ENCODE measurements at places on chromosomes 5 and 9.

GRCh38 chr9:87635656-87636501 lies 90.0 kb upstream of the CTSL start:
- no peak for DNase-seq

DNA sequence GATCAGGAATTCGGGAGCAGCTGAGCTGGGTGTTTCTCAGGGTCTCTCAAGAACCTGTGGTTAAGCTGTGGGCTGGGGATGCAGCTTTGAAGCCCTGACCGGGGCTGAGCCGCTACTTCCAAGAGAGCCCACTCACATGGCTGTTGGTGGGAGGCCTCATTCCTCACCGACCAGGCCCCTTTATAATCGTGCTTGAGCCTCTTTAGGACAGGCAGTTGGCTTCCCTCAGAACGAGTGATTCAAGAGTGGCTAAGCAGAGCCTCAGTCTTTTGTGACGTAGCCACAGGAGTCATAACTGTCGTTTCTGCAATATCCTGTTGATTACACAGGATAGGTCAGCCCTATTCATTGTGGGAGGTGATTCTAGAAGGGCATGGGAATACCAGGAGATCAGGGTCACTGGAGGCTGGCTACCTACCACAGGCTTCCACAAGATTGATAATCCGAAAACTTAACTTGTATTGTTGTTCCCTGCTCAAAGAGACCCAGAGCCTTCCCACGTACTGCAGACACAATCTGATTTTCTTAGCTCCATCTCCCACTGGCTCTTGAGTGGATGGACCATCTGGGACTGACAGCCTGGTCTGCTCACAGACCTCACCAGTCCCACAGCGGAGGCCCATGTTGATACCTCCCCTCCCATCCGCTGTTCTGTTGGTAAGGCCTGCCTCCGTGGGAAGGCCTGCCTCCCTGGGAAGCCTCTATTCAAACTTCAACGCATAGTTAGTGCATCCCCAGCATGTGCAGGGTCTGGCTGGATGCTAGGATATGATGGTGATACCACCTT lies 3.0 kb upstream of the ERGIC1 start:
- DNase-seq = no peak

DNA sequence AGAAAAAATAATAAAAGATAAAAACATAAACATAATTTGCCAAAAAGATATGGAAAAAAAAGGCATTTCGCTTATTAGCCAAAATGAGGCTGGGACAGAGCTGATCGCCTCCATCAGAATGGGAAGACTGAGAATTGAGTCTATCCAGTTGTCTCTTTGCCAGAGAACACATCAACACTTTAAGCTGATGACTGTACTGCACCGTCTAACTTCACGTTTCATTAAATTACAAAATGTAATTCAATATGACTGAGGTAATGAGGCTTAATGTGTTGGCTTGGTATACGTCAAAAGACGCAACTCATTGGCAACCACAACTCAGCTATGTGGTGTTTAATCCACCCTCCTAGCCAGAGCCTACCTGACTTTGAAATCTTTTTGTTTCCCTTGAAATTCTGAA lies 462.7 kb upstream of the CD180 start:
- no peak for DNase-seq

DNA sequence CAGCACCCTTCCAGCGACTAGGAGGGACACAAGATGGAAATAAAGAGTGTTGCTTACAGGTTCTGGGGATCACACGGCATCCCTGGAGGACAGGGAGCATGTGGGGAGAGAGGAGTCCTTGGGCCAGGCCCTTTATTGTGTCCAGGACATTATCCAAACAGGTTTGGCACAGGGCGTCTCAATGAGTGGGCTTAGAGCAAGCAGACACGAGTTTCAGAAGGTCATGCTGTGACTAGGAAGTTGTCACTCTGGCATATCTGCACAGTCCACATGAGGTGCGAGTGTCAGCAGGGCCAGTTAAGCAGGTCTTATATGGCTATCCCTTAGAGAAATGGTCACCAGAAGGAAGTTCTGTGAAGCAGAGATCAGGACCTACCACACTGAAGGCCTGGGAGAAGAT lies 174.5 kb upstream of the OTULINL start:
- no peak for DNase-seq

DNA sequence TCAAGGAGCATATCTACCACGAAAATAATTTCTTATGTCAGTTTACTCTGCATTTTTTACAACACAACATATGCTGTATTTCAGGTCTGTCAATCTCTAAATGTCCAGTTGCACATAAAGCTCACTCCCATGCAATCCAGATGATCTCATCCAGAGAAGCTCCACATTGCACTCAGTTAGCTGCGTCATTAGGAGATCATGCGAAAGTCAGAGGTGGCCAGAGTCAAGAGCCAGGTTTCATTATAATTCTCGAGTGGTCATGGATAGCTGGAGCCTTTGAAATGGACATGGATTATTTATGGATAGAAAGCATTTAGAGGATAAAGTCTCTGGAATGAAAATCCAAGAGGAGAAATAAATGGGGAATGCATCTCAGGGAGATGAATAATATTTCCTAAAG lies 232.3 kb downstream of the GAS1 start:
- no peak for DNase-seq

DNA sequence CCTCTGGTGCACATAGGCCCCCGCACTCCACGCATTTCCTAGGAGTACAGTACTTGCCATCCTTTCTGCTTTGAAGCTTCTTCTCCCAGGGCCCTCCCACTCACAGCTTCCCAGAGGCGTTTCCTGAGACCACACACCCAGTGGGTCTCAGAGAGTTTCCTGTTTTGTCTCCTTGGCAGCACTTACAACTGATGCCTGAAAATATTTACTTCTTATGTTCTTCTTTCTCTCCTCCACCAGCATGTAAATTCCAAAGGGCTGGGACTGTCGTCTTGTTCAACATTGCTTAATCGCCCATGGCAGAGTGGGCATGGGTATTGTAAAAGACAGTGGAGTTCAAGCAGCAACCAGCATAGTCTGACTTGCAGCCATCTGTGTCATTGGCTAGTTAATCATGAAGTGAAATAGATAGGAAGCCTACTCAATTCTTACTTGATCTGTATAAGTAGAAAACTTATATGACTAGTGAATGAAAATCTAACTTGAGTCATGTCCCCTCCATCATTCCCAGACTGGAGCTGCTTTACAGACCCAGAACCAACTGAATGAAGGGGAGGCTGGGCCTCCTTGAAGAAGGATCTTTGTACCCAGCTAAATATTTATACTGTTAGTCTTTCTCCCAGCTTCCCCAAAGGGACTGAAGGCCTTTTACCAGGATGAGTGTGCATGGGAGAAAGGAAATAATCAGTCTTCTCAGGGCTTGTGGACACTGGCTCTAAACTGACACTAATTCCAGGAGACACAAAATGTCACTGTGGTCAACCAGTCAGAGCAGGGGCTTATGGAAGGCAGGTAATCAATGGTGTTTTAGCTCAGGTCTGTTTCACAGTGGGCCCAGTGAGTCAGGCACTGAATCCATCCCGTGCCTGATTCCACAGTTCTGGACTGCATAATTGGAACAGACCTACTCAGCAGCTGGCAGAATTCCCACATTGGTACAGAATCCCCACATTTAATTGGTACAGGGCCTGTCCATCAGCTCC lies 116.4 kb downstream of the SV2C start:
- no peak for DNase-seq

DNA sequence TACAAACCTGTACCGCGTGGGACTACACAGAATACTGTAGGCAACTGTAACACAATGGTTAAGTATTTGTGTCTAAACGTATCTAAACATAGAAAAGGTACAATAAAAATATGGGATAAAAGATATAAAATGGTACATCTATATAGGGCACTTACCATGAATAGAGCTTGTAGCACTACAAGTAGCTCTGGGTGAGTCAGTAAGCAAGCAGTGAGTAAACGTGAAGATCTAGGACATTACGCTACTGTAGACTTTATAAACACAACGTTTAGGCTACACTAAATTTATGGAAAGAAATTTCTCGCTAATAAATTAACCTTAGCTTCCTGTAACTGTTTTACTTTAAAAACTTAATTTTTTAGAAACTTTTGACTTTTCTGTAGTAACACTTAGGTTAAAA lies 46.5 kb downstream of the MRPS27 start:
- DNase-seq = no peak

DNA sequence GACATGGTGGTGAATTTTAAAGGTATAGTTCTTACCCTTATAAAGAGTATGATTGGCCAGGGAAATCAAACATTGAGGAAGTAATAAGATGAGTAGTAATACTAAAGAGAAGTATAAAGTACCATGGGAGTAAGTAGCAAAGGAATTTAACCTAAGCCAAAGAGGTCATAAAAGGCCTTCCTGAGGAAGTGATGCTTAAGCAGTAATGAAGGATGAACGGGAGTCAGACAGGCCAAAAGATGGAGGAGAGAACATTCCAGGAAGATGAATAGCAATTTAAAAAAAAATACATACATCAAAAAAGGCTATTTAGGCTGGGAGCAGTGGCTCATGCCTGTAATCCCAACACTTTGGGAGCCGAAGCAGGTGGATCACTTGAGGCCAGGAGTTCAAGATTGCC lies 29.0 kb downstream of the KLHL3 start:
- DNase-seq = no peak

DNA sequence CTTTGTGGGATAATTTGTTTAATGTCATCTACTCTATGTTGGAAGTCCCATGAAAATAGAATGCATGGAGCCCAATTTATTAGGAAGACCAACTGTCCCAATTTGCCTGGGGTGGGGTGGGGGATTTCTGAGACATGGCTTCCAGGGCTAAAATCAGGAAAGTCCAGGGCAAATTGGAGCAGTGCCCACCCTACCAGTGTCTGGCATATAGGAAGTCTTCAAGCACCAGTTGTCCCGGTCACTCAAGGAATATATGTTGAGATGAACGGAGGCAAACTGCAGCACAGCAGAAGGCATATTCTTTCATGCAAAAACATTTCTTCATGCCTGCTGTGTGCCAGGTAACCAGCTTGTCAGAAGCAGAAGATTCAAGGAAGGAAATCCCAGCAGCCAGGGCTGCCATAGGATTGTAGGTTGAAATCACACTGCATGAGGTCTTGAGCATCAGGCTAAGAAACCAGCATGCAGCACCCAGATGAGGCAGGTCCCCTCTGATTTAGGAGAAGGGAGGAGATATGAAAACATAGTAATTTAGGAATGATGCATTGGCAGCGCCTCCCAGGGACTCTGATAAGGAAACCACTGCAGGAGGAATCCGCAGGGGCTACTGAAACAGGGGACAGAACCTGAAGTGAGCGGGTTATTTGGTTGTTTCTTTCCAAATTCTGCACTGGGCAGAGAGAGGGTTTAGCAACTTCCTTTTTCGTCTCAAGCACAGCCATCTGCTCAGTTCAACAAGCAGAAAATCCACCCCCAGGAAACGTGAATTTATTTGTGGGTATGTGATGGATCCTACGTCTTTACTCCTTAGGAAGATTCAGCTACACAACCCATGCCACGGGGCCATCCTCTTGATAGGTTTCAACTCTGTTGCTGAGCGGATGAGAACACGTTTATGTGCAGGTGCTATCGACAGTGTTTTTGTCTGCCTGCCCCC lies 112.6 kb upstream of the CPEB4 start:
- DNase-seq = no peak

DNA sequence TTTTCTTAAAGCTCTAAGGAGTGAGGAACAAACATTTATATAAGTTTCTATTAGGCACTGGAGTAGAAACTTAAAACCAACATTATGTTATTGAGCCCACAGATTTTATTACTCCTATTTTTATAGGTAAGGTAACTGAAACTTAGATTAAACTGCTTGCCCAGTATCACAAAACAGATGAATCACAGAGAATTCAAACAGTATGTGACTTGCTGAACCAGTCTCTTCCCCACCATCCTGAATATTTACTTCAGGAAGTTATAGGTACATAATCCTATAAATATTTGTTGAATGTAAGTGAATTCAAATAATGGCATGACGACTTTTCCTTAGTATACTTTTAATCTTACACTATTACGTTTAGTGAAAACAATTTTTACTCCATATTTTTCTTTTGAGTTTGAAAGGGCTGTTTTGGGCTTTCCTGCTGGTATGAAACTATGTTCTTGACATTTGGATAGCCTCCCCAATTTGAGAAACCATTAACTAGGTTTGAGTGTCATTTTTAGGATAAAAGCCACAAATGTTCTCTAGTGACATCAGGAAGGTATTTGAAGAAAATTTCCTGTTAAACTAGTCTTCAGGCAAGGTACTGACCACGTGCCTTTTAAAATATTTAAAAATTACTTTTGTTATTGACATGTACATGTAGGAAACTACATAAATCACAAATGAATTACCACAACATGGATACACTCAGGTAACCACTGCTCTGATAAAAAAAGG lies 39.3 kb downstream of the PRRC1 start:
- DNase-seq = no peak

DNA sequence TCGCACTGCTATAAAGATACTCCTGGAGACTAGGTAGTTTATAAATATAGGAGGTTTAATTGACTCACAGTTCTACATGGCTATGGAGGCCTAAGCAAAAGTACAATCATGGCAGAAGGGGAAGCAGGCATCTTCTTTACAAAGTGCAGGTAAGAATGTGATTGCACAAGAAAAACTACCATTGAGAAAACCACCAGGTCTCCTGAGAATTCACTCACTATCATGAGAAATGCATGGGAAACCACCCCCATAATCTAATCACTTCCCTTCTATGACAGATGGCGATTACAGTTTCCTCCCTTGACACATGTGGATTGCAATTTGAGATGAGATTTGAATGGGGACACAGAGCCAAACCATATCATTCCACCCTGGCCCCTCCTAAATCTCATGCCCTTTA lies 121.2 kb upstream of the ST8SIA4 start:
- DNase-seq = no peak
